ENCODE measurements at places on chromosomes 6 and 20.

DNA sequence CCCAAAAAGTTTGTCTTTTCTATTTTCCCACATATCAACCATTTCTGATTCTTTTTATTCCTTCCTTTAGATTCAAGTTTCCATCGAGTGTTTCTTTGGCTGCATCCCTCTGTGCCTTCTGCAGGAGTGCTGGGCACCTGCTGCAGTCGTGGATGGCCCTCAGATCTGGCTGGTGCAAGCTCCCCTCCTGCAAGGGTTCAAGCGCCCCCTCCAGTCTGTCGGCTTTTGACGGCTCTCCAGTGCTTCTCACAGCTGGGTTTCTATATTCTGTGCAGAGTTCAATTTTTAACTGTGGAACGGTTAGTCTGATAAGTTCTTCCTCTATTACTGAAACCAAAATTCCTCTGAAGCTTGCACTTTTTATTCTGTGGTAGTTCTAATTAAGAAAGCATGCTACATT is 132.1 kb downstream of the HUS1B start:
- DNase-seq = no peak

- no peak for DNase-seq
Observed at GRCh38 chr6:109292983-109293586, 89.2 kb downstream of the CD164 start.

DNA sequence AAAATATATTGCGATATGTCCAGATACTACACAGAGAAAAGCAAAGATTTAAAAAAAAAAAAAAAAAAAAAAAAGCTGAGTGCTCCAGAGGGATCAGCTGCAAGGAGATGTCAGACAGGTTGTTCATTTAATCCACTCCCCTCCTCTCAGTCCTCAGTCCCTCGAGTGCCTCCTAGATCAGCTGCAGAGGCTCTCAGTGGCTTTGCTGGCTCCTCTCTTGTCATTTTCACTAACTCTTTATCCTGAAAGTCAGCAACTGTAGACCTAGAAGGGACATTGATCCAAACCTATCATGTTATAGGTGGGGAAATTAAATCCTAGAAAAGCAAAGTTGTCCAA is 61.6 kb downstream of the KIAA0319 start:
- no peak for DNase-seq

- no peak for DNase-seq
Observed at GRCh38 chr20:58895448-58896180, 43.1 kb downstream of the GNAS start.

- DNase-seq = no peak
Observed at GRCh38 chr6:42315259-42315990, 97.8 kb upstream of the MRPS10 start.

- DNase-seq = no peak
Observed at GRCh38 chr6:149235130-149235561, 82.4 kb upstream of the TAB2 start.

DNA sequence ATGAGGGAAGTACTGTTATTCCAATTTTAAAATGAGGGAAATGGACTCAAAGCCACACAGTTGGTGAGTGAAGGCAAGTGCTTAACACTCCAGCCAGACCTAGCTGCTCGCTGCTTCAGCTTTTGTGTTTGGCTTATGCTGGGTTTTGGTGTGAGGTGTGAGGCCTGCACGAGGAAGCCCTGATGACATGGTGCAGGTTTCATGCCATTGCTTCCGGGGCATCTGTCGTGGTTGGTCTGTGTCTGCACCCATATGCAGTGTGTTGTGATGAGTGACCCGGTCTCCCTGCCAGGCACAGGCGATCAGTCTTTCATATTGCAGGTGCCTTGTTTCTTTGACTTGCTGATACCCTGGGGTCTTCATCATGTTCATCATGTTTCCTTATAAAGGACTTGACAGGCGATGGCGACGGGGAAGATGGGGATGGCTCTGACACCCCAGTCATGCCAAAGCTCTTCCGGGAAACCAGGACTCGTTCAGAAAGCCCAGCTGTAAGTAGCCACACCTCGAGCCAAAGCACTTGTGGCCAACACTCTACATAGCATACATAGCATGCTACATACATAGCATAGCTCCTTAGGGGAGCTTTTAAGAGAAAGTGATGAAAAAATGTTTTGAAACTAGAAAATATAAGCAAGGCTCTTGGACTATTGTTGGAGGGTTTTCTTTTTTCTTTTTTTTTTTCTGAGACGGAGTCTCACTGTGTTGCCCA is 22.3 kb downstream of the DNMT3B start:
- no peak for DNase-seq
